ENCODE measurements at places on chromosomes 6 and 20.

- no peak for DNase-seq
Measured at GRCh38 chr6:157322792-157323254, 496 bp downstream of the TMEM242 start.

GRCh38 chr6:17032988-17033634 lies 68.7 kb upstream of the STMND1 start:
- DNase-seq = no peak

DNA sequence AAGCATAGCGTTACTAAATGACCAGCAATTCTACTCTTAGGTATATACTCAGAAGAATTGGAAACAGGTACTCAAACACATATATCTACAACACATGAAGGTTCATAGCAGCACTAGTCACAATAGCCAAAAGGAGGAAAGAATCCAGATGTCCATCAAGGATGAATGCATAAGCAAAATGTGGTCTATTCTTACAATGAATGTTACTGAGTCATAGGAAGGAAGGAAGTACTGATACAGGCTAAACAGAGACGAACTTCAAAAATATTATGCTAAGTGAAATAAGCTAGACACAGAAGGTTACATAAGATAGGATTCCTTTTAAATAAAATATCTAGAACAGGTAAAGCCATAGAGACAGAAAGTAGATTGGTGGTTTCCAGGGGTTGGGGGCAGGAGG lies 93.5 kb downstream of the MAP3K7 start:
- no peak for DNase-seq

GRCh38 chr20:881051-881782 lies 34.9 kb downstream of the ANGPT4 start:
- DNase-seq = no peak

DNA sequence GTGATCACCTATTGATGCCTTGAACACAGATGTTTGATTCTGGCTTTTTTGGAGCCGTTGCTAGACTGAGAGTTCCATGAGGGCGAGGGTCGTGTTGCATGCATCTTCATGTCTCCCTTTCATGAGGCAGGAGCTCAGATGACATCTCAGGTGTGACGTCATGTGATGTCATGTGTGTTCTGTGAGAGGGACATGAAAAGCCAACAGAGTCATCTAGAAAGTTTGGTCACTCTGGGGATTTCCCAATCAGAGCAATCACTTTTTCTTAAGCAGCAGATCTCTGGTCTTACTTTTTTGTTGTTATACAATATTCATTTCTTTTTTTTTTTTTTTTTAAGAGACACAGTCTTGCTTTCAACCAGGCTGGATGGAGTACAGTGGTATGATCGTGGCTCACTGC lies 411.8 kb downstream of the PREX1 start:
- DNase-seq = no peak

- no peak for DNase-seq
Measured at GRCh38 chr6:135129136-135129856, 51.8 kb upstream of the MYB start.

- DNase-seq = no peak
Measured at GRCh38 chr20:20414640-20415220, 46.8 kb downstream of the INSM1 start.

- no peak for DNase-seq
Measured at GRCh38 chr6:16031278-16031981, 97.5 kb upstream of the MYLIP start.
